Foreskin keratinocyte (primary cell): ENCODE measurements at places on chromosomes 5 and 9. TPM values are rescaled to one million over a fixed set of nuclear protein-coding genes. Genes with fewer than 3 reads are reported as not detected.

DNA sequence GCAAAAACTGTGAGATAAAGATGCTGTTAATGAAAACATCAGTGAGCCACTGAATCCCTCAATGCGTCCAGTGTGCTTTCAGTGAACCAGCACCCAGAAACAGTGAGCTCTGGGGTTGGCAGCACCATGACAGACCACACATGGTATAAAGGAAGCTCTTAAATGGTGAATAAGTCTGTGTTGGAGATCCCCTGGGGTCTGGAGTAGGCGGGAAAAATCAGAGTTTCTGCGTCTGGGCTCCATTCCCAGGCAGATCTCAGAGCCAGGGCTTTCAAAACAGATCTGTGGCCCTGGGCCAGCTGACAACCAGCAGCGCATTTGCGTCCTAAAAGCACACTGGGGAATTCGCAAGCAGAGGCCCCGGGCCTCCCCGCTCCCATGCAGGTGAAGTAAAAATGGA is 233.5 kb downstream of the FRMD3 start:
- no peak for DNase-seq

DNA sequence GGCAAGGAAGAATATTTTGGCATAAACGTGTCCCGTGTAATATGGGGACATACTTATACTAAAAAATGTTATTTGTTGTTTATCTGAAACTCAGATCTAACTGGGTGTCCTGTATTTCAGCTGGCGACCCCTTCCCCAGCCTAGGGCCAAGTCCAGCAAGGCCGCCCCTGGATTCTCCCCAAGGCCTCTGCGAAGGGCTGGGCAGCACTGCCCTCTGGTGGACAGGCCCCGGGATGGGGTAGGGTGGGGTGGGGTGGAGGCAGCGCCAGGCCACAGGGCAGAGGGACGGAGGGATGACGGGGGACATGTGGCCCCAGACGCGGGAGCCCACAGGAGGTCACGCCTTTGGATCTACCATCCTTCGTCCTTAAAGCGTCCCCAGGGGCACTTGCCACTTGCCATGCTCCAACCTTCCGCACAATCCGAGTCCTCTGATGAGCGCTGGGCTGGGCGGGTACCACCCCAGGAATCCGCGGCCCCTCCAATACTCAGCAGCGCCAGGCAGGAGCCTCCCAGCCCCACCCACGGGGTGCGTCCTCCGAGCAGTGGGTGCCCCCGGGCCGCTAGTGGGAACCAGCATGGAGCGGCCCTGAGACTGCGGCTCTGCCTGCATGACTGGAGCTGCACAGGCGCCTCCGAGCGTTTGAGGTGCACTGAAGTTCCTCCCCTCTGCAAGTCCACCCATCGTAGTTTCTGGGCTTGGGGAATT is 7.1 kb upstream of the AGPAT2 start:
- DNase-seq, result peak; percentile 37

DNA sequence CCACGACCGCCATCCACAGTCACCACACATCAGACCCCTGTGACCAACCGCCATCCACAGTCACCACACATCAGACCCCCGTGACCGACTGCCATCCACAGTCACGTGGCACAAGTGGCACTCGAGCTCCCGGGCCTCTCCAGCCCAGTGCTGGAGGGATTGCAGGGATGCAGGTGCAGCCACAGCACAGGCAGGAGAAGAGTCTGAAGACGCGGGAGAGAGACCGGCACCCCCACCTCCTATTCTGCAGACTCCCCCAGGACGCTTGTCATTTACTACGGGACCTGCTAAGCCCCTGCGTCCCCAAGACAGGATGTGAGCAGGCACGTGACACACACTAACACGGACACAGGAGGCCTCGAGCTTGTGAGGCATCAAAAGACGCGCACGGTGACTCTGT is 21.1 kb downstream of the TERT start:
- DNase-seq, result no peak

DNA sequence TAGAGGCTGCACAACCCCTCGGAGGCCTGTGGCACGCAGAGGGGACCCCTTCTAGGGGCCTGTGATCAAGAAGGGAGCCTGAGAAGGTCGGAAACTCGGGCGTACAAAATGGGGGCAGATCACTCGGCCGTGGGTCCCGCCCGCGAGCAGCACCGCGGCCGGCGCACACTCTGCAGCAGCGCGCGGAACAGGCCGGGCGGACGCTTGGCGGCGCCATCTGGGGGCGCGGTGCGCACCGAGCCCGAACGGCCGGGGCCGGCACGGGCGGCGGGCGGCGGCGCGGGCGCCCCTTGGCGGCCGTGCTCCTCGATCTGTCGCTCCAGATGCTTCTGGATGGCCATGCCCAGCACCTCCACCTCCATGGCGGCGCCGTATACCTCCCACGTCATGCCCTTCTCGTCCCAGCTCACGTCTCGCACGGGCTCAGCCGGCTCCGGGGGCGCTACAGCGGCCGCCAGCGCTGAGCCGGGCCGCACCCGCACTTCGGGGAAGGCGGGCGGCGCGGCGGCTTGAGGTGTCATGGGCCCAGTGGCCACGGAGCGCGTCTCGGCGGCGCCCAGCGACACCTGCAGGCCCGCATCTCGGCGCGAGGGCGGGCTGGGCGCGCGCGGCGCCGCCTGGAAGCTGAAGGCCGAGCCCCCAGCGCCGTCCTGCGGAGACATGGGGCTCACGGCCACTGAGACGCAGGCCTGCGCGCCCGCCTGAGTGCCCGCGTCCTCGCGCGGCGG is 13.1 kb downstream of the GPRIN1 start:
- no peak for DNase-seq

F12 gene
- 6.0 and 9.7 TPM in 2 replicates for total RNA-seq
